ENCODE measurements at places on chromosomes 12 and 14. TPM values are rescaled to one million over a fixed set of nuclear protein-coding genes. Genes with fewer than 3 reads are reported as not detected.

The APOF gene
- total RNA-seq, result not detected

The ARHGAP9 gene
- total RNA-seq, result 0.60 TPM

The RNF212B gene
- 0.29 TPM for total RNA-seq

GRCh38 chr12:57270966-57271470 lies 20.0 kb upstream of the STAC3 start:
- no peak for DNase-seq

DNA sequence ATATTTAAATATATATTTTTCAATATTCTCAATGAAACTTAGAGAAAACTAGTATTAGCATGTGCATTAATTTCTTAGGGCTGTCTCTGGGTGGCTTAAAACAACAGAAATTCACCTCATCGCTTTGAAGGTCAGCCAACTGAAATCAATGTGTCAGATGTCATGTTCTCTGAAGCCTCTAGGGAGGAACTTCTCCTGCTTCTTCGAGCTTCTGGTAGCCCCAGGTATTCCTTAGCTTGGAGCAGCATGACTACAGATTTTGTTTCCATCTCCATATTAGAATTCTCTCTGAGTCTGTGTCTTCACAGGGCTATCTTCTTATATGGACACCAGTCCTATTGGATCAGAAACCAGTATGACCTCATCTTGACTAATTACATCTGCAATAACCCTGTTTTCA lies 221.5 kb downstream of the PDZRN4 start:
- DNase-seq, result no peak

DNA sequence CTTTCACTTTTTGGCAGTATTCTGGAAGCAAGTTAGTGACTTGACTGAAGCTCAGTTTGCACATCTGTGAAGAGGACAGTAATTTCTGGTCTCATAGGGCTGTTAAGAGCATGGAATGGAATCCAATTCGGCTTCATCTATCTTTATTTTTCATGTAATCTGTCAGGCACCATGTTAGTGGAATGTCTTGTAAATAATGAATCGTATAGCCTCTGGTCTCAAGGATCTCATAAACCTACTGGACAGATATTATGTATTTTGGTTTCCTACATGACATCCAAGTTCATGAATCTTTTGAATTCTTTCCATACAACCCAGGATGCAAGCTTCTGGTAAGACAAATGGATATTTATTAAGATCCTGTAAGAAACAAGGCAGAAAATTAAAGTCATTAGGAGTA lies 24.0 kb downstream of the TMTC2 start:
- DNase-seq, result no peak

- no peak for DNase-seq
These were observed 42.8 kb downstream of the FOXN4 start for GRCh38 chr12:109266106-109266879.

- peak; percentile 45 for DNase-seq
These were observed 50.9 kb upstream of the BICDL1 start for GRCh38 chr12:119938049-119938667.

GRCh38 chr14:61527325-61528100 lies 167.8 kb upstream of the HIF1A start:
- no peak for DNase-seq

DNA sequence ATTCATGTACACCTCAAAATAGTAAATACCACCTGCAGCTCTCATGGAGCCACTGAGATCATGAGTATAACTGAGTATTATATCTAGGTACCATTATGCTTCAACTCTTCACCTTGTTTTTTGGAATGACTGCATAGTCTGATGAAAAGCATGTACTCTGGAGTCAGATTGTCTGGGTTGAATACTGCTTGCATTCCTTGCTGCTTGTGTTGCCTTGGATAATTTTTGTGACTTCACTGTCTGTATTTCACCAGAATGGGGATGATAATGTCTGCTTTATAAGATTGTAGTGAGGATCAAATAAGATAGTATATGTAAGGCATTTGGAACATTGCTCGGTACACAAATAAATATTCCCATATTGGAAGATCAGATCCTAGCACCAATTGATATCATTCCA lies 54.2 kb downstream of the SUSD6 start:
- no peak for DNase-seq
